ENCODE measurements at places on chromosomes 16 and 17.

DNA sequence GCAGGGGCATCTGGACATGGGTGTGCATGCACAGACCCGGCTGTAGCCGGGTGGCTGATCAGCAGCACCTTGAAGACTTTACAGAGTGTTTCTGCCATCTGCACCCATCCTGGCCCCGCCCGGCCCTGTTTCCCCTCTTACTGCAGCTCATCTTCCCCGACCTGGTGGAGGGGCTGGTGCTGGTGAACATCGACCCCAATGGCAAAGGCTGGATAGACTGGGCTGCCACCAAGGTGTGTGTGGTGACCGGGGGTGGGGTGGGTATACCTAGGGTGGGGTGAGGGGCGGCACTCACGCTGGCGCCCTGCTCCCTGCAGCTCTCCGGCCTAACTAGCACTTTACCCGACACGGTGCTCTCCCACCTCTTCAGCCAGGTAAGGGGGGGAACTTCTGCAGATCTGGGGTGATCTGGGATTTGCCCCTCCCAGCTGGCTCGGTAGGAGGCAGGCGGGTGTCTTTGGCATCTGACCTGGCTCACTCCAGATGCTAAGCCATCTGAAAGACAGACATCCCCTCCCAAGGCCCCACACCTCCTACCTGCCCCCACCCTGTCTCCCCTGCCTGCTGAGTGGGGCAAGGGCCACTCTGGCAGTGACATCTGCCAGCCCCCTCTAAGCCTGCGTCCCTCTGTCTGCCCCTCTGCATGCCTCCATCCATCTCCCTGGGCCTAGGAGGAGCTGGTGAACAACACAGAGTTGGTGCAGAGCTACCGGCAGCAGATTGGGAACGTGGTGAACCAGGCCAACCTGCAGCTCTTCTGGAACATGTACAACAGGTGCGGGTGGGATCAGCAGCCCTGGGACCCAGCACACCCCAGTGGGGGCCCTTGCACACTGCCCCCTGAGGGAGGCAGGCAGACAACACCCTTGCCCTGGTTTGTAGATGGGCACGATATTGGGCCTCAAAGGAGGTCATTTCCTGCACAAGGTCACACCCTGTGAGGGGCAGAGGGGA, 6.6 kb downstream of the NDRG4 start:
- no peak for DNase-seq

DNA sequence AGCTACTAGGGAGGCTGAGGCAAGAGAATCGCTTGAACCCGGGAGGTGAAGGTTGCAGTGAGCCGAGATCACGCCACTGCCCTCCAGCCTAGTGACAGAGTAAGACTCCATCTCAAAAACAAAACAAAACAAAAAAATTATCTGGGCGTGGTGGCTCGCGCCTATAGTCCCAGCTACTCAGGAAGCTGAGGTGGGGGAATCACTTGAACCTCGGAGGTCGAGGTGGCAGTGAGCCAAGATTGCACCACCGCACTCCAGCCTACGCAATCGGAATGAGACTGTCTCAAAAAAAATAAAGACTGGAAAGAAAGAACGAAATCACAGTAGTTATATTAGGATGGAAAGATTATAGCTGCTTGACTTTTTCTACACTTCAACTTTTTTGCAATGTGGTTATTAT, 18.9 kb downstream of the COG1 start:
- DNase-seq, result peak; percentile 15

DNA sequence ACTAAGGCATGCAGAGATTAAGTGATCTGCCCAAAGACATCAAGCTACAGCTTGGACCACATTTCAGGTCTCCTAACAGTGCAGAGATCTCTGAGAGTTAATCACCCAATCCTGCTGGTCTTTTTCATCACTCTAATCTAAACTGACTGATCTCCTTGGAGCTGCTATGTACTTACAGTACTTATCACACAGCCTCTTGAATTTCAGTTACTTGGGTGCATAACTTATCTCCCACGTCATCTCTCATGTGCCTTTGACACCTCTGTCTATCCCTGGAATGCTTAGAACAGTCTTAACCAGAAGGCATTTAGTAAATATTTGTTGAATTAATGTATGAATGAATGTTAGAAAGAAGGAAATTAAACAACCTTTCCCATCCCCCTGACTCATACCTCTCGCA, 139.0 kb downstream of the SNX11 start:
- no peak for DNase-seq

- DNase-seq, result no peak
Measured at GRCh38 chr16:27514806-27515205, 34.9 kb downstream of the GTF3C1 start.

- no peak for DNase-seq
Measured at GRCh38 chr17:299546-299945, 53.1 kb downstream of the RPH3AL start.

DNA sequence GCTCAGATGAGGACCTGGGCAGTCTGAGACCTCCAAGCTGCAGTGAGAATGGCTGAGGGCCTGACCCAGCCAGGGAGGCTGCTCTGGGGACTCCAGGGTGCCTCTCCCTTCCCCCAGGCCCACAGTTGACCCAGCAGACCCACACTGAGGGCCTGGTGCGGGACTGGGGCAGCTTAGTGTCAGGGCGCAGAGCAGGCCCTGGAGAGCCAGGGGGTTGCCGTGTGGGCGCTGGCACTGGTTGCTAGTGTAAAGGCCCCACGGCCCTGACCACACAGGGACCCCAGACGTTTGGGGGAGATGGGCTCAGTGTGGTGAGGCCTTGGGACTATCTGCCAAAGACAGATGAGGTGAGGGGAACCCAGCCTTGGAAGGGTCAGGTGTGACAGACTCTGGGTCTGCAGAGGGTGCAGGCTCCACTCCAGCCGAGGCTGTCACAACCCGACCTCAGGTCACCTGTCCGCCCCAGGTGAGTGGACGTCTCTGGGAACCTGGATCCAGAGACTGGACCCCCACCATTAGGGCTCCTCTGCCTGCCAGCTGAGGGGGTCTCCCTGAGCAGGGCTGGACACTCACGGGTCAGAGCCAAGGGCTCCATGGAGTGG, 50.8 kb upstream of the GNG13 start:
- DNase-seq, result no peak

DNA sequence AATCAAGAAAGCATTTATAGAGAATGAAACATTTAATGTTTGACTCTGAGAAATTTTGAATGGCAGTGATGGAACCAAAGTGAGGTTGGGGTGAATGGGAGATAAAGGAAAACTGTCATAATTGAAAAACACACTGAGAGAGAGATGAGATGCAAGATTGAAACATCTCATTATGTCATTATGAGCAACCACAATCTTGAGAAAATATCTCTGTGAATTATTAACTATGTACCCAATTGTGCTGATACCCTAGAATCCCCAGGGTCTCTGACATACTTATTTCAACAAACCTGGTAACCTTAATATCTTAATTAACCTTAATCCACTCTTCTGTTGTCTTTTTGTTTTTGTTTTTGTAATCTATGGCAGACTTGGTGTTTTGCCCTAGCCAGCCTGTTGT, 143.5 kb upstream of the HLF start:
- DNase-seq, result no peak
